ENCODE measurements at places on chromosomes 11 and 22.

DNA sequence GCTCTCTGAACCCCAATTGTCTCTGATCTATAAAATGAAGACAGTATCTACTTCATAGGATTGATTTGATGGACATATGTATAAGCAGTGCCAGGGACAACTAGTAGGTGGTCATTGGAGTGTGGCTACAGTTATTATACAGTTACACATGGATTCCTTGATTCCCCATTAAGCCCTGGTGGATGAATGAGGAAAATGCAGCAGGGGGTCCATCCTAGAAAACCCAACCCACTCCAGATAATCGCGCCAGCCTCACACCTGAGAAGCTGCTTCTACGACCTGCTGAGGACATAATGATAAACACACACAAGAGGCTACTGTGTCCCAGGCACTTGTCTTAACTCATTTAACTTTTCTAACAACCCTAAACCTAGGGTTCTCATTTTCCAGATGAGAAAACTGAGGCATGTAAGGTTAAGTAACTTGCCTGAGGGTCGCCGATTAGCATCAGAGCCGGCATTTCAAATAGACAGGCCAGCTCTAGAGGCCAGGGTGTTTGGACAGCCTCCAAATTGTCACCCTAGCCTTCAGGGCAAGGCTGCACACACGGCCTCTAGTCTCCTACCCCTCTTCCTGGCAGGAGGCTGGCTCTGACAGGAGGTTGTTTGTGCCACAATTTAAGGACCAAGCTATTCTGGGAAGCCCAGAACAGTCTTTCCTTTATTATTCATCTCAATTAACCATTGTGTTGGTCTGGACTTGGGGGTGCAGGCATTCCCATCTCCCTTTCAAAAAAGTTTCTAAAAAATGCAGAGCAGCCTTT is 3.8 kb upstream of the C11orf91 start:
- no peak for DNase-seq

- DNase-seq, result no peak
Measured at GRCh38 chr11:57380975-57381374, at the start of gene PRG3. PRG3 (minus strand) TSS chr11:57381150; CDS start chr11:57380708, 442 bp downstream.

DNA sequence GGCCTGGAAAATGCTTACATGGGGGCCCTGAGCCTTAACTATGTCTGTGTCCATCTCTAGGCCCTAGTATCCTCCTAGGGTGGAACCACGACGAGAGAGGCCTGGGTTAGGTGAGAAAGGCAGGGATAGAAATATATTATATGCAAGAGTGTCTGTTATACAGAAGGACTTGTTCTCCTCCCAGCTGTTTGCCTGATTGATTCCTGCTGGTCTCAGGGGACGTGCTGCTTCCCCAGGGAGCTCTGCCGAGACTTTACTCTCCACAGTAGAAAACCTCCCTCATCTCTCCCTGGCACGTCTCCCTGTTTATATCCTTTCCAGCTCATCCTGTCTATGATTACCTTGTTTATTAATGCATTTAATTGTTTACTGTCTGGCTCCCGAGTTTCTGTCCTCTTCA is 132.6 kb downstream of the MIAT start:
- DNase-seq, result no peak

- no peak for DNase-seq
Measured at GRCh38 chr11:132942611-132943356, 589.5 kb downstream of the OPCML start.

DNA sequence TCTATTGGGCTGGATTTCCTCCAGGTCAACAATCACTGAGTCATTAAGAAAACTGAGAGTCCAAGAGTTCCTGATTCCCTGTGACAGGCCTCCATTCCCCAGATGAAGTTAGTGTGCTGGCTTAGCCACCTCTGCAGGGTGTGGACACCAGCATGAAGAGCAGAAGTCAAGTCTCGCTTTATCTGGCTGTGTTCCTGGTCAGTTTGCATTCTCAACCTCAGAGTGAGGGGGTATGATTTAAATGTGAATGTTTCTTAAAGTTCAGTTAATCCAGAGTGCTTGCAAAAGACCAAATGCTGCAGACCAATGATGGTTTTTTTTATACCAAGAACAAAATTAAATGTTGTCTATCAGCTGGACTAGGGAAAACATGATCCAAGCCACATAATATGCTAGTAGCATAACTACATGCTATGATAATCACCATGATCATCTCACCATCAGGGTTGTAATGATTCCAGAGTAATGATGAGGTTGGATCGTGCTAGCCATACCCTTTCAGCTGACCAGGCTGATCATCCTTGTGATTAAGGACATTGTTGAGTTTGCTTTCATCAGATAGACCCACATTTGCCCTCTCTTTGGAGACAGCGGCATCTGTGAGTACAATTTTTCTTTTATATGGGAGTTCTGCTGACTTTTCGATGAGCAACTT is 145.8 kb upstream of the ARHGAP20 start:
- DNase-seq, result no peak

DNA sequence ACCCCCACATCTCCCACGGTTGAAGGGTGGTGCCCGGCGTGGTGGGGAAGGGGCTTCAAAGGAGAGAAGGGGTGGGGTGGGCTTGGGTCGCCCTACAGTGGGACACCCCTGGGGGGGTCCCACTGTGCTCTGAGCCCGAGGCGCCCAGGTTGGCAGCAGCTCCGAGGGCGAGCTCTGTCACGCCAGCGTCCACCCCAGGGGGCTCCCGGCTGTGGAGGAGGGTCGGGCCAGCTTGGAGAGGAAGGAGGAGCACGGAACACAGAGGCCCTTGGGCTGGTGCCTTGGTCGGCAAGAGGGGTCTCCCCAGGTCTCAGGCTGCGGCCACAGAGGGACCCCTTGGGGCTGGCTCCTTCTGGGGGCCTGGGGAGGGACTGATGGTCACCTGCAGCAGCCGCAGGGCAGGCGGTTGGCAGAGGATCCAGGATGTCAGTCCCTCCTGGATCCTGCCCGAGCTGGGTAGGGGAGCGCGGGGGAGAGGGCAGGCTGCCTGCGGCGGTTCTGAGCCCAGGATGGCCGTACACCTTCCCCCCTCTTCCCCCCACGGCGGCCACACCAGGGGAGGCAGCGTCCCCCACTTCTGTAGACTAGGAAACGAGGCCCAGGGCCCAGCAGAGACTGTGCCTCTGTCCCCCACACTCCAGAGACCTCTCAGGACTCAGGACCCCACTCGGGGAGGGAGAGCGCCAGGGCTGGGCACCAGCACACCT is 788 bp downstream of the MUC6 start:
- no peak for DNase-seq

- DNase-seq, result no peak
Measured at GRCh38 chr11:83292709-83293456, 6.7 kb upstream of the CCDC90B start.

DNA sequence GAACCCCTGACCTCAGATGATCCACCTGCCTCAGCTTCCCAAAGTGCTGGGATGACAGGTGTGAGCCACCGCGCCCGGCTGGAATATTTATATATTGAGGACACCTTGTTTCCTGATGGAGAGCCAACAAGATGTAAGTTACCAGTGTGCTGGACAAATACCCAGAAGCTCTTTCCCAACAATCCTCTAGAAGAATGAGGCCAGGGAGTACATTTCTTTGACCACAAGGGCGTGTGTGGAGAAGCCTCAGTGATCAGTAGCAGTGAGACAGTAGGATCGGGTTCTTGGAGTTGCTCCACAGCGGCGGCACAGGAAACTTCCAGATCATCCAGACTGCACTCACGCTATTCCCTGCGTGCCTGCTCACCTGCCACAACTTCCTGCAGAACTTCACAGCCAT is 10.3 kb upstream of the POLA2 start:
- no peak for DNase-seq

GRCh38 chr11:36807871-36808270 is 209.8 kb upstream of the RAG2 start:
- DNase-seq, result no peak

DNA sequence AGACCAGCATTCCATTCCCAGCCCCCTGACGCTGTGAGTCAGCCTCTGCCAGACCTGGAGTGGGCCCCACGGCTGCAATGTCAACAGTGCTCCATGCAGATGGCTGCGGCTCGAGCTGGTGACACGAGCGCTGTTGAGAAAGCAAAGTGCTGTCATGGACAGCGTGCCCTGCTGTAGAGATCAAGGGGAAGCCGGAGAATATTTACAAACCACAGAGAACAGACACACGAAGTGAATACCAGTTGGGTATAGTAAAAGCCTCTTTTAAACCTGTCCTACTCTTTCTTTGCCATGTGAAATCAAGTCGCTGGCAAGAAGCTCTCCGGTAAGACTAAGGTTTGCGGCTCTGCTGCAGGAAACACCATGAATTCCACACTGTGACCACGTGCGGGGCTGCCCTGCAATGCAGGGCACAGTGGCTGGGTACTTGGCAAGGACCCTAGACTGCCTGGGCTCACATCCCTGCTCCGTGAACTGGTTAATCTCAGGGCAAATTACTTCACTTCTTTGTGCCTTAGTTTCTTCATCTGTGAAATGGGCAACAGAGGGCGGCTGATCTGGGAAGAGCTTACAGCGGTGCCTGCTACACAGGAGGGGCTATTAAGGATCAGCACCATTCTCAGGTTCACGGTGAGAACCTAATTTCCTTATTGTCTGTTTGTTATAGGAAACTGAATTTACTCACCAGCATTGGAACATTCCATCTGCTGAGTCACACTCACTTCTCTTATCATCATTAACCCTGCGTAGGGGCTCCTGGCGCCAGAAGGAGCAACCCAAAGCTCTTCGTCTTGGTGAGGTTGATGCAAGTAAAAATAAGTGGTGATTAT is 27.8 kb upstream of the ELFN2 start:
- no peak for DNase-seq

DNA sequence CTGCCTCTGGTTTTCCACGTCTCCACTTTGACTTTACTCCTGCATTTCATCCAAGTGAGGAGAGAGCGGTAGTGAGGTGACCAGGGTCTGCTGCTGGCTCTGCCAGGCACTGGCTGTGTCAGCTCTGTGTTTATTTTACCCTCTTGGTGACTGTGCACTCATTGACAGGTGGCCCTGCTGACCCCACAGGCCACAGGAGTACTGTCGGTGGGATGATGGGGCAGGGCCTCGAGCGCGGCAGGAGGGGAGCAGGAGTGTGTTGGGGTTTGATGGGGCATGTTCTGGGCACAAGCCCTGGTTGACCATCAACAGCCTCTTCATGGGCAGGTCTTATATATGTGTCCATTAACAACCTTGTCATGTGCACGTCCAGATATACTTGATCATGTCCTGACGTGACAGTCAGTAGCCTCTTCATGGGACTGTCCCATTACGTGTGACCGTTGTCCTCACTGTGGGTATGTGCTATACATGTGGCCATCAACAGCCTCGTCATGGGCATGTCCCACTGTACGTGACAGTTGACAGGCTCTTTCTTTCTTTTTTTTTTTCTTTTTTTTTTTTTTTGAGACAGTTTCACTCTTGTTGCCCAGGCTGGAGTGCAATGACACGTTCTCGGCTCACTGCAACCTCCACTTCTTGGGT is 31.4 kb upstream of the ACR start:
- DNase-seq, result no peak

- DNase-seq, result no peak
Measured at GRCh38 chr22:50114221-50115021, 24.6 kb downstream of the MOV10L1 start.

- DNase-seq, result no peak
Measured at GRCh38 chr11:74142624-74143023, 28.2 kb downstream of the C2CD3 start.

DNA sequence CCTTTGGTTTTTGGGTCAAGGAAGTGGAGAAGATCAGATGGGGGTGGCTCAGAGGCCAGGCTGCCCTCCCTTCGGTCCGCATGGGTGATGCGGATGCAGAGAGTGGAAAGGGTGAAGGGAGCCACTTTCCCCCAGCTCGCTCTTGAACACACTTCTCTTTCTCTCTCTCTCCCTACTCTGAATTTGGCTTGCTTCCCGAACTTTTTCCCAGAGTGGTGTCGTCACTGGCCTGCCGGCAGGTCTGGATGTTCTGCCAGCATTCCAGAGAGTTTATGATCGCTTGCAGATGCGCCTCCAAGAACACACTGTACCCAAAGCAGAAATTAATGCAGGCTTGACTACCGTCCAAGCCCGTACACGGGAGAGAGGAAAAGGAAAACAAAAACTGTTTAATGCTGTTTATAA is 103.2 kb downstream of the ZBTB16 start:
- DNase-seq, result no peak

DNA sequence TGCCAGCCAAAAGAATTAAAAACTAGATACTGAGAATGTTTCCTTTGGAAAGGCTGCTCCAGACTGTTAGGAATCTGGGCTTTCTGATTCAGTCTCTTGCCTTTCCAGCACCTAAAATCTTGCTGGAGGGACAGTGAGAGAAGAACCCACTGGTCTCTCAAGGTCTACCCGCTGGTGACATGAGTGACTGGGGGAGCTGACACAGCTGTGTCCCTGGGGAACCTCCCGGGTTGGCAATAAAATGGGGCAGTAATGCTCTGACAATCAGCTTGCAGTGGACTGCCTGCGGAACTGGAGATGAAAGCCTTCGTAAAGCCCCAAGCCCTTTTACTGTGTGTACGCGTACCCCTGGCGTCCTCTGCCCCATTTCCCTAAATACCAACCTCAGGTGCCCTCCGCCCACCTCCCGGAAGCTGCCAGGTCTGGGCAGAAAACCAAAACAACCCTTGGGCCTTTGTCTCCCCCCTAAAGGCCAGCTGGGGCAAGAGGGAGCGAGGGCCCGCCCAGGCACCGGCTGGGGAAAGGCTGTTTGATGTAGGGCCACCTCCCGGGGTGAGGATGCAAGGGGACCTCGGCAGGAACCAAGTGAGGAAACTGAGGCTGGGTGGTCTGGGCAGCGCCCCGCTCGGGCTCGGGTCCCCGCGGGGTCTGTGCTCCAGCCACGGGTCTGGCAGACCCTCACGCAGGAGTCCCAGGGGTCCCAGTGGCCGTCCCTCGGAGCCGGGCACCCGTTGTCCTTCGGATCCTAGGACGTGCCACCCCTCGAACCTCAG is 741 bp downstream of the CARS1 start:
- no peak for DNase-seq

DNA sequence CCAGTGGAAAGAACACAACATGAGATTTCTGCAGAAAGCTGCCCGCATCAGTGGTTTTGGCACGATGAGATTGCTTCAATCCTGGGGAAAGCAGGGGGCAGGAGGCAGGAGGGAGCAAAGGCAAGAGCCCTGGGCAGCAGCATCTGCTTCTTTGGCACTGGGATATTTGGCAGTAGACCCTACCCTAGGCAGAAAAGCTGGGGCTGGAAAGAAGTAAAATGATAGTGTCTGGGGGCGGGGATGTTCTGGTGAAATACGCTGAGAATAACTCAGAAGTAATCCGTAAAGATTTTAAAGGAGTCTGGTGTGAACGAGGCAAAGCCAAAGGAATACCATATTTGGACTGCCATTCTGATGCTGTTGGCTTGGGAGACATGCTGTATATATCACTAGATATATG is 62.0 kb downstream of the FAM76B start:
- no peak for DNase-seq

DNA sequence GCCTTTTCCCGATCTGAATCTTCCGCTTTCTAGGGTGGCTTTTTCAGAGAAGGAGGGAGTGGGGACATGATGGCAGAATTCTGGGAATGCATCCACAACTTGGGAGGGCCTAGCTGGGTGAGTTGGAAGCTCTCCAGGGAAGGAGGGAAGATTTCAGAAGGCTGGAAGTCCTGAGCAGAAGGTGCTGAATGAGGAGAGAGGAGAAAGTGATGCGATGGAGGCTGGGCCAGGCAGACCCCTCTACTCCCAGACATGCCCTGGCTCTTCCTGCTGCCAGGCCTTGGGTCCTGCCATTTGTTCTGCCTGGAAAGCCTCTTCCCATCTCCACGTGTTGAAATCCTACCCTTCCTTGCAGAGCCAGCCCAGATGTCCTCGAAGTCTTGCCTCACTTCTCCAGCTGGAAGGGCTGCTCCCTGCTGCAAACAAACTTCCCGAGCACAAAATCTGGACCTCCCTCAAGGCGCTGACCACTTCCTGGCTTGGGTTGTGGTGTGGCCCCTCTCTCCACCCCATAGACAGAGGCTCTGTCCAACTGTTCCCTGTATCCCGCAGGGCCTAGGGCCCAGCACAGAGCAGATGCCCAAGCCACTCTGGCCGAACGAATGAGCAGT is 16.8 kb downstream of the LRRC32 start:
- no peak for DNase-seq

Measured in cortex of kidney (tissue), 1 donor.